ENCODE measurements at places on chromosomes 7 and 10.
A peak's percentile ranks its signal among the peaks of the same experiment; 100 is the strongest.

GRCh38 chr10:88657901-88658300 is 6.3 kb upstream of the LIPF start:
- DNase-seq: no peak

- no peak for DNase-seq
Measured at GRCh38 chr7:47347816-47348385, 234.0 kb downstream of the TNS3 start.

GRCh38 chr10:118922972-118923371 is 106.5 kb upstream of the NANOS1 start:
- DNase-seq: no peak

GRCh38 chr10:49285232-49285631 is 13.7 kb upstream of the C10orf71 start:
- peak; percentile 95 for DNase-seq

Measured in CD14-positive monocyte (primary cell).